Diencephalon (tissue), 1 donor: ENCODE measurements at places on chromosomes 7 and 10. TPM values are rescaled to one million over a fixed set of nuclear protein-coding genes. Genes with fewer than 3 reads are reported as not detected.

The LZTS2 gene
- 18.5 TPM for total RNA-seq

The ADCY1 gene
- total RNA-seq: 107 TPM

The FBXO24 gene
- not detected for total RNA-seq

The CHN2 gene
- 43.6 TPM for total RNA-seq

The ACTL6B gene
- 90.4 TPM for total RNA-seq

The NKX2-3 gene
- total RNA-seq: not detected

The SPDYE6 gene
- not detected for total RNA-seq

The PAOX gene
- total RNA-seq: 5.1 TPM

The BTBD16 gene
- not detected for total RNA-seq

The EBF3 gene
- total RNA-seq: 19.6 TPM

The FRAT1 gene
- 6.0 TPM for total RNA-seq

The FGFBP3 gene
- 21.7 TPM for total RNA-seq

The IFIT1B gene
- total RNA-seq: 0.92 TPM

The ZNF853 gene
- total RNA-seq: 28.8 TPM

The RPP38 gene
- total RNA-seq: 10.1 TPM

The VDAC2 gene
- total RNA-seq: 145 TPM

The NET1 gene
- 34.8 TPM for total RNA-seq

The SH2D4B gene
- total RNA-seq: 0.23 TPM

The TCF7L2 gene
- total RNA-seq: 84.0 TPM

The ZNF775 gene
- total RNA-seq: 7.6 TPM

The SFTPD gene
- total RNA-seq: 2.1 TPM

The AOC1 gene
- not detected for total RNA-seq

The SFRP5 gene
- 3.2 TPM for total RNA-seq

The CLRN3 gene
- total RNA-seq: not detected

The PLXNA4 gene
- total RNA-seq: 50.3 TPM

The NPSR1 gene
- 1.8 TPM for total RNA-seq

The CALML3 gene
- total RNA-seq: 0.69 TPM

The C10orf62 gene
- 0.23 TPM for total RNA-seq

The ZPBP gene
- total RNA-seq: 0.92 TPM

The DKK1 gene
- 5.3 TPM for total RNA-seq

The SORCS1 gene
- total RNA-seq: 30.2 TPM

The EPO gene
- not detected for total RNA-seq

The RPEL1 gene
- not detected for total RNA-seq

The MYO3A gene
- 9.7 TPM for total RNA-seq

The CAV2 gene
- 12.2 TPM for total RNA-seq

The RASSF4 gene
- 15.7 TPM for total RNA-seq

The AUTS2 gene
- 82.1 TPM for total RNA-seq

The AS3MT gene
- 11.1 TPM for total RNA-seq

The NPTX2 gene
- 32.1 TPM for total RNA-seq

The NEBL gene
- 66.4 TPM for total RNA-seq

The BUD31 gene
- total RNA-seq: 84.4 TPM

The MKI67 gene
- total RNA-seq: 6.0 TPM
